Activated CD4-positive, alpha-beta T cell treated with anti-CD3 and anti-CD28 coated beads for 1 hour (primary cell): ENCODE measurements at places on chromosomes 16 and 17.

DNA sequence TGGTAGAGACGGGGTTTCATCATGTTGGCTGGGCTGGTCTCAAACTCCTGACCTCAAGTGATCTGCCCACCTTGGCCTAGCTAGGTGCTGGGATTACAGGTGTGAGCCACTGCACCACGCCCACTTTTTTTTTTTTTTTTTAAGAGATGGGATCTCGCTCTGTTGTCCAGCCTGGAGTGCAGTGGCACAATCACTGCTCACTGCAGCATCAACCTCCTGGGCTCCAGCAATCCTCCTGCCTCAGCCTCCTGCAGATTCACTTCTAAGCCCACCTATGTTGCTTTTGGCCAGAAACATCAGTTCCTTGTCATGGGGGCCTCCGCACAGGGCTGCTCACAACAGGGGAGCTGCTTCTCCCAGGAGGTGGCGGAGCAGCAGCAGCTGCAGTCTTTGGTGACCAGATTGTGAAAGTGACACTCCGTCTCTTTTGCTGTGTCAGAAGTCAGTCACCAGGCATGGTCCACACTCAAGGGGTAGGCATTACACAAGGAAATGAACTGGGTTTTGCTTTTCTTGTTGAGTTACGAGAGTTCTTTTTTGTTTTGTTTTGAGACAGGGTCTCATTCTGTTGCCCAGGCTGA is 4.5 kb upstream of the NME4 start:
- DNase-seq, result no peak

GRCh38 chr16:3656491-3657468 is 2.3 kb downstream of the DNASE1 start:
- DNase-seq, result no peak

DNA sequence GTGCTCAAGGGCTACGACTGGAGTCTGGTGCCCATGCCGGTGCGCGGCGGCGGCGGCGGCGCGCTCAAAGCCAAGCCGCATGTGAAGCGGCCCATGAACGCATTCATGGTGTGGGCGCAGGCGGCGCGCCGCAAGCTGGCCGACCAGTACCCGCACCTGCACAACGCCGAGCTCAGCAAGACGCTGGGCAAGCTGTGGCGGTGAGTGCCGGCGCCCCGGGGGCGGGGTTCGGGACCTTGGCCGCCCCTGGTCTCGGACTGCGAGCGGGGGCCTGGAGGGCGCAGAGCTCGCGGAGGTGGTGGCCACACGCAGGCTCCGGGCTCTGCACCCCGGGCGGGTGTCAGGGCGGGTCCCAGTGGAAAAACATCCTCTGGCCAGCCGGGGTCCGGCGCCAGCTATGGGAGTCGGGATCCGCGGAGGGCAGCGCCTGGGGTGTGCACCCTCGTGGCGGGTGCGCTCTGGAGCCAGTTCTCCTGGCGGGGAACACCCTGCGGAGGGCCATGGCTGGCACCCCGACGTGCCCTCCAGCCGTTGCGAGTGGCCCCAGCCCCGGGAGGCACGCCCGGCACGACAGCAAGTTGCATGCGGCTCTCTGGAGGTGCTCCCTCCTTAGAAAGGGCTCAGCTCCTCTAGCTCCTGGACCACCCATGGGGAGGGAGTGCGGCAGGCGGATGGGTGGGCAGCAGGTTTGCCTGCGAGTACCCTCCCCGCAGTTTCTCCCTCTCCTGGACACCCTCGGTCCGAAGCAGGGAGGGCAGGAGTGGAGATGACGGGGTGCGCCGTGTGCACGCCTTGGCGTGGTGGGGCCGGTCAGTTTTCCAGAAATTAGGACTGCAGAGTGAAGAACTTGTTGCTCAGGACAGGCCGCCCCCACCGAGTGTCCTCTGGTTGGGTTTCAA is 824 bp downstream of the SOX8 start:
- no peak for DNase-seq

- no peak for DNase-seq
Observed at GRCh38 chr17:81457917-81458555, 54.6 kb downstream of the ACTG1 start.

DNA sequence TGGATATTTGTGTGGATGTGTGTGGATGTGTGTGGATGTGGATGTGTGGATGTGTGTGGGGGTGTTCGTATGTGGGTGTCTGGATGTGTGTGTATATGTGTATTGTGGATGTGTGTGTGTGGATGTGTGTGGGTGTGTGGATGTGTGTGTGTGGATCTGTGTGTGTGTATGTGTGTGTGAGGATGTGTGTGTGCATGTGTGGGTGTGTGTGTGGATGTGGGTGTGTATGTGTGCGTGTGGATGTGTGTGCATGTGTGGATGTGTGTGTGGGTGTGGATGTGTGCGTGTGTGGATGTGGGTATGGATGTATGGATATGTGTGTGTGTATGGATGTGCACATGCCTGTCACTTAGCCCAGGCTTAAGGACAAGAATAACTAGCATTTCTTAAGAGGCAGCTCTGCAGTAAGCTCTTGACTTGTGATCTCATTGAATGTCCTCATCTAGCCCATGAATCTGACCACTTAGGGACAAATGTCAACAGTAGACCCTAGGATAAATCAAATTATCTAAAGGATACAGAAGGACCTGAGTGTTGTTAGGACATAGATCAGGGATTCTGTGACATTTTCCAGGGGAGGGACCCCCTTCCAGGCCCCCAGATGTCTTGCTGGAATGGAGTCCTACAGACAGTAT is 83.5 kb downstream of the BMERB1 start:
- no peak for DNase-seq

GRCh38 chr17:65023791-65024190 is 32.7 kb downstream of the GNA13 start:
- no peak for DNase-seq

GRCh38 chr17:43392397-43392796 is 6.4 kb upstream of the ARL4D start:
- no peak for DNase-seq

DNA sequence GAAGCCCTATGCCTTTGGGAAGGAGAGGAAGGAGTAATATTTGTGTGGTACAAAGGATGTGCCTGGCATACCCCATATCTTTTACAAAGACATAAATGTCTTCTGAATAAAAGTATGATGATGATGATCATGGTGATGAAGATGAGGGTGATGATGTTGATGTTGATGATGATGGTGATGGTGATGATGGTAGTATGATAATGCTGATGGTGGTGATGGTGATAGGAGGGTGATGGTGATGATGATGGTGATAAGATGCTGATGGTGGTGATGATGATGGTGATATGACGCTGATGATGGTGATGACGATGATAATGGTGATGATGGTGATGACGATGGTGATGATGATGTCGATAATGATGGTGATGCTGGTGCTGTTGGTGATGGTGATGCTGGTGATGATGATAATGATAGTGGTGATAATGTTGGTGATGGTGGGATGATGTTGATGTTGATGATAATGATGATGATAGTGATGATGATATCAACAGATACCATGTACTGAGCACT is 684.2 kb downstream of the WWOX start:
- DNase-seq, result no peak

DNA sequence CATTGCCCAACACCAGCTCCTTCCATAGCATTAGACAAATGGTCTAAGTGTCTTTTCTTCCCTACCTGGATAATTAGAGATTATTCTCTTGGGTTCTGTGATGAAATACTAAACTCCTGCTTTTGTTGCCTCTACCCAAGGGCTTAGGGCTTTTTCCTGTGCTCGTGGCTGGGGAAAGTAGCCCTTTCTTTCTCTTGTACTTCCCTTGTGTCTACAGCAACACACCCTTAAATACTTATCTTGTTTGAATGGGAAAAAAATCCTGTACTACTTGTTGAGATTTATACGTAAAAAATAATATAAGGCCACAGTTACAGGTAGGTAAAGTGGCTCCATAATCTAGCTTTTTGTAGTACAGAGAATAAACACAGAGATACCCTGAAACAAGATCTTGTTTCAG is 7.0 kb upstream of the NACA2 start:
- DNase-seq, result no peak

GRCh38 chr17:4086041-4086483 is 56.8 kb downstream of the ZZEF1 start:
- DNase-seq, result no peak

DNA sequence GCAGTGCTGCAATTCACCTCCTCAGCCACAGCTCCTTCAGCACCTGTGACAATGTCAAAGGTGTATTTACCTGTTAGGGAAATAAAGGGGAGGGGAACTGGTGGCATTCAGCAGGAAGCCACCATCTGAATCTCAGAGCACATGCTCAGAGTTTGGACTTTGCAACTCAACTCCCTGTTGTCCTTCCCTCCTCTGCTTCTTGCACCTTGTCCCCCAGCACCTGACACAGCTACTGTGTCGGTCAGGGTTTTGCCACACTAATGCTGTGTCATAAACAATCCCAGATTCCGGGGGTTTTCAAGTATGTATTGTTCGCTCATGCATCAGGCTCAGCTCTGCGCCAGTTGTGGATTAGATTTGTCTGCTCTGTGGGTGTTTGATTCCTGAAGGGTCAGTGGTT is 43.7 kb downstream of the HSBP1 start:
- DNase-seq, result no peak

DNA sequence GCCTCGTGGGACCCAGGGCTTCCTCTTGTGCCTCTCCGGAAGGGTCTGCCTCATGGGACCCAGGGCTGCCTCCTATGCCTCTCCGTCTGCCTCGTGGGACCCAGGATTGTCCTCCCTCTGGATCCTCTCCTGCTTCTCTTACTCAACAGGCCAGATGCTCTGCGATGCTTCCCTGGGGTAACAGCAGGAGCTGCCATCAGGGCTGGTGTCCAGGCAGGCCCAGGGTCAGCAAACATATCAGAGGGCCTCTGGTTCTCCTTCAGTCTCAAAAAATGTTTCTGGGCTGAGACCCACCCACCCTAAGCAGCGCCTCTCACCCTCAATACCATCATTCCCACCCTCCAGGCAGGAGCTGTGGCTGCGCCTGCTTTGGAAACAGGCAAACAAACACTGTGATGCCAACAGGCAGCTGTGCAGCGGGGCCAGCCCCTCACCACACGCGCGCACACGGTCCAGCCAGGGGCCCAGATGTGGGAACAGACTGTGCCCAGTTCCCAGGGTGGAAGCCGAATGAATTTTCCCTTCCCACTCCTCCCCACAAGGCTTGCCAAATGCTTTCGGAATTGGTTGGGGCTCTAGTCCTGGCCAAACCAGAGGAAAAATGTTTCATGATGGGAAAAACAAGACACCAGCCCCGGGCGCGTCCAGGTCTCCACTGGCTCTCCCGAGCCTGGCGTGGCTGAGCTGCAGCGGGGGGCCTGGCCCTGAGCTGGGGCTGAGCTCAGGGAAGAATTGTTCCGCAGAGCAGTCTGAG is 11.3 kb downstream of the TIMM22 start:
- no peak for DNase-seq

DNA sequence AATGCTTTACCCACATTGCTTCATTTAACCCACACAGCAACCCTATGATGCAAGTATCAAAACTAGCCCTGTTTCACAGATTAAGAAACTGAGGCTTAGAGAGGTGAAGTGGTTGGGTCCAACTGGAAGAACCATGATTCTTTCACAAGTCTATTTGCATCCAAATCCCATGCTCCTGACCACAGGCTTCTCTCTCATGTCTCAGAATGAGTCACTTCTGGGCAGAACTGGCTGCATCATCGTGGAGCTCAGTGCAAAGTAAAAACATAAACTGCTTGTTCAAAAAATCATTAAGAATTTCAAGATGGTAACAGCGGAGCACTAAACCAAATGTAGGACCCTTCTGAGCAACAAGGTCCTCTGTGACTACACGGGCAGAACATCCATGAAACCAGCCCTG is 20.2 kb upstream of the CES1 start:
- DNase-seq, result no peak

GRCh38 chr17:61678339-61678738 is 87.3 kb upstream of the NACA2 start:
- DNase-seq, result no peak

DNA sequence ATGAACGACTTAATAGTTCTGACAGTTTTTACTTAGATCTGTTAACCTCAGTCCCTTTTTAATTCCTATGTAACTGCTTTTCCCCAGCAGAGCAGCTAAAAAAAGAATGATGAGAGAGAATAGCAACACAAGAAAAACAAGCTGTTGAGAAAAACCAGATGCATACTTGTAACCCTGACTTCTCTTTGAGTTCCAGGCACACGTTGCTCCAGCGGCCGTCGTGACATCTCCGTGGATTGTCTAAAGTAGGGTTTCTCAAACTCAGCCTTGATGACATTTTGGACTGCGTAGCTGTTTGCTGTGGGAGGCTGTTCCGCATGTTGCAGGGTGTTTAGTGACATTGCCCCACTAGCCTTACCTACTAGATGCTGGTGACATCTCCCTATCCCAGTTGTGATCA is 324.0 kb downstream of the SNX29 start:
- DNase-seq, result no peak

- DNase-seq, result no peak
Observed at GRCh38 chr17:45783593-45784292, 377 bp upstream of the CRHR1 start.

- no peak for DNase-seq
Observed at GRCh38 chr16:84329016-84329415, 34.3 kb downstream of the WFDC1 start.

- DNase-seq, result no peak
Observed at GRCh38 chr17:78300962-78301820, 58.7 kb downstream of the SOCS3 start.

GRCh38 chr16:73290258-73290657 is 242.3 kb upstream of the ZFHX3 start:
- DNase-seq, result no peak

GRCh38 chr16:58506241-58507194 is 6.6 kb downstream of the NDRG4 start:
- DNase-seq, result no peak

GRCh38 chr17:10579270-10579669 is 29.8 kb upstream of the MYH2 start:
- no peak for DNase-seq

- DNase-seq, result no peak
Observed at GRCh38 chr17:79630821-79631639, 20.2 kb upstream of the RBFOX3 start.

GRCh38 chr16:1821861-1822611 is 4.6 kb downstream of the HAGH start:
- DNase-seq, result no peak

- DNase-seq, result no peak
Observed at GRCh38 chr17:79936641-79937381, 97.6 kb upstream of the CBX4 start.

DNA sequence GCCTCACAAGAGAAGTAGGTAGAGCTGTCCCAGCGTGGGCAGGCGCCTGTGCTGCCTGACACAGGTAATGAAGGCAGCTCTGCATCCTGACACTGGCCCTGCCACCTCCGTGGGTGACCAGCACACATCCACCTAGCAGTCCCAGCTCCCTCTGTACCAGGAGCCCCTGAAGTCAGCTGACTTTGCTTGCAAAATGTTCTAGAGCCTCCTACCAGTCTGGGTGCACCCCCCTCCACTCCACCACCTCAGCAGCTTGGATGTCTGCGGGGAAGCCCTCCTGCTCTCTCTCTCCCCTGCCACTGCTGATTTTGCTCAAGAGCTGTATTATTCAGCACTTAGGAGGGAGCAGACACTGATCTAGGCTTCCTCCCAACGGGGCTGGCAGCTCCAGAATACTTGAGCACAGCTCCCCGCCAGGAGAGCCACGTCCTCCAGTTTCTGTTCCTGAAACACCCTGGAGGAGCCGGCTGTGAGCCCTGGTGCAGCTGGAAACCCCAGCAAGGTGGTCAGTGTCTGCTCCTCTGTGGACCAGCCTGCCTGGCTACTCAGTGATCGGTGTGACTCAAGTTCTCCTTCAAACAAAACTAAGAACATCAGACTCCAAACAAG is 1.0 kb downstream of the RNF166 start:
- no peak for DNase-seq
